ENCODE measurements at places on chromosomes 12 and 14. TPM values are rescaled to one million over a fixed set of nuclear protein-coding genes. Genes with fewer than 3 reads are reported as not detected.
A peak's percentile ranks its signal among the peaks of the same experiment; 100 is the strongest.

Gene TMEM30B
- 1.3 TPM for total RNA-seq

DNA sequence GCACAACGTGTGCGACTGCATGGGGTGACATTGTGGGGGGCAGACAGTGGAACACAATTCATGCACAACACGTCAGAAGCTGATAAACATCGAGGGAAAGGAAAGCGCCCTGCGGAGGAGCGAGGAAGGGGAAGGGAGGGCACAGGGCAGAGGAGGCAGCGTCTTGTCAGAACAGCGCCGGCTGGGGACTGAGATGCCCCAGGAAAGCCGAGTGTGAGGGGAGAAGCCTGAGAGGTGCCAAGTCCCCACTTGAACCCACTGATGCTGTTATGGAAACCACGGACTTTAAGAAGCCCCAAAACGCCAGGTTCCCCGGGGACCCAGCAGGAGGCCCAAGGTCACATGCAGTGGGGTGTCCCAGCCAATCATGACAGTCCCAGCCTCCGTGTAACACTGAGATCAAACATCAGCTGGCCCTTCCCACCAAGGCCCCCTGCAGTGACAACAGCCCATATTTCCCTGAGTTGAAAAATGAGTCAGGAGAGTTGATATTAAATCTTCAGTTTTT is 70.0 kb downstream of the GALNT9 start:
- DNase-seq: peak; percentile 25

GRCh38 chr12:64521833-64522232 is 69.9 kb downstream of the TBK1 start:
- no peak for DNase-seq

GRCh38 chr14:21672116-21672515 is 1.5 kb downstream of the OR4E1 start:
- no peak for DNase-seq

- DNase-seq: no peak
Observed at GRCh38 chr12:22117563-22118237, 71.7 kb downstream of the CMAS start.

DNA sequence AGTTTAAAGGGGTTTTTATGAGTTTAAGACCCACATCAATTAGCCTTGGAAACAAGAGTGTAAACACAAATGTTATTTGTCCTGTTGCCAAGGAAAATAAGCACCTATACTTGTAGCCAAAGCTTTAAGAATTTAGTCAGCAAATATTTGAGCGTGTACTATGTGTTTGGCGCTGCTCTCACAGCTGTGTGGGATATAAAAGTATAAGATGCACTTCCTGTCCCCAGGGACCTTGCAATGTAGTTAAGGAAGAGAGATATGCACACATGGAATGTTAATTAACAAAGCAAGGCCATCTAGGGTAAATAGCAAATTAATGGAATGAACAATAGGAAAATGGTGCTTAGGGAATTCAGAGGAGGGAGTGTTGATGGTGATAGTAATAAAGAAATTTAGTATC is 134.9 kb upstream of the SRRM4 start:
- no peak for DNase-seq

GRCh38 chr14:99951085-99951484 is 114.1 kb upstream of the EVL start:
- no peak for DNase-seq
